Jurkat, Clone E6-1 (cell line): ENCODE measurements at places on chromosomes 16 and 17.

- DNase-seq, result no peak
Measured at GRCh38 chr17:63960430-63960829, 12.3 kb downstream of the SCN4A start.

GRCh38 chr17:8362651-8363332, 13.7 kb downstream of the KRABD2 start:
- no peak for DNase-seq

- DNase-seq, result no peak
Measured at GRCh38 chr17:307741-308507, 44.7 kb downstream of the RPH3AL start.

GRCh38 chr17:75447951-75448856, 8.2 kb upstream of the TMEM94 start:
- DNase-seq, result no peak

DNA sequence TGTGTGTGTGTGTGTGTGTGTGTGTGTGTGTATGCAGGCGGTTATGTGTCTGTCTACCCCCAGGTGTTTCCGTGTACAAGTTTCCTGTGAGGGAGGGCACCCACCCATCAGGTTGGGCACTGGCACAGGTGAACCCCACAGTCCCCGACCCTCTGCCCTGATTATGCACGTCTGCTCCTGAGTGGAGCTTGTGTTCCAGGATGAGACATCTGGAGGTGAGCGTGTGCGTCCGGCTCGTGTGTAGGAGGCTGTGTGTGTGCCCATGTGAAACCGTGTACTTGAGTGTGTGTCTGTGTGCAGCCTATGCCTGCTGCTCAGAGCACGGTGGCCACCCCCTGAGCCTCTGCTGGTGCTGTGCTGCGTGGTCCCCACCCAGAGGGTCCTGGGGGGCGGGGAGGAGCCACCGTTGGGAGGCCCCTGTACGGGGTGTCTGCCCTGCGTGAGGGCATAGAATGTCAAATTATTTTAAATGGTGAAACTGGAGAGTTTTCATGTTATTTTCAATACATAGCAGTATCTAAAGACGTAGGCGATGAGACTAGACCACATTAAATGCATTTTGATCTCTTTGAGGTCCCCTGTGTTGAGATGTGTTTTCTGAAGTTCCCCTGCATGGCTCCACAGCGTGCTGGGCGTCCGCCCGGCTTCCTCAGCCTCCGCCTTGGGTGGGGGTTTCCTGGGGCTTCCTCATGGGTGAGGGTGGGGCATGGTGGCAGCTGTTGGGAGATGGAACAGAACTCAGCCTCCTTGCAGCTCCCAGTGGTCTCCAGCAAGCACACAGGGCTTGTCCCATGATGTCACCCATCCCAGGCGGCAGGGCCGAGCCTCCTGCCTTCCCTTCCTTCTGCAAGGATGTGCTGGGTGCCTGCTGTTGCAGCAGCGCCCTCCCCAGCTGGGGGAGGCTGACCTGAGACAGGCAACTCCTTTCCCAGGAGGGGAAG, 43.4 kb downstream of the KCNJ12 start:
- peak; percentile 78 for DNase-seq

GRCh38 chr17:14859542-14859941, 405.6 kb downstream of the PMP22 start:
- DNase-seq, result no peak

DNA sequence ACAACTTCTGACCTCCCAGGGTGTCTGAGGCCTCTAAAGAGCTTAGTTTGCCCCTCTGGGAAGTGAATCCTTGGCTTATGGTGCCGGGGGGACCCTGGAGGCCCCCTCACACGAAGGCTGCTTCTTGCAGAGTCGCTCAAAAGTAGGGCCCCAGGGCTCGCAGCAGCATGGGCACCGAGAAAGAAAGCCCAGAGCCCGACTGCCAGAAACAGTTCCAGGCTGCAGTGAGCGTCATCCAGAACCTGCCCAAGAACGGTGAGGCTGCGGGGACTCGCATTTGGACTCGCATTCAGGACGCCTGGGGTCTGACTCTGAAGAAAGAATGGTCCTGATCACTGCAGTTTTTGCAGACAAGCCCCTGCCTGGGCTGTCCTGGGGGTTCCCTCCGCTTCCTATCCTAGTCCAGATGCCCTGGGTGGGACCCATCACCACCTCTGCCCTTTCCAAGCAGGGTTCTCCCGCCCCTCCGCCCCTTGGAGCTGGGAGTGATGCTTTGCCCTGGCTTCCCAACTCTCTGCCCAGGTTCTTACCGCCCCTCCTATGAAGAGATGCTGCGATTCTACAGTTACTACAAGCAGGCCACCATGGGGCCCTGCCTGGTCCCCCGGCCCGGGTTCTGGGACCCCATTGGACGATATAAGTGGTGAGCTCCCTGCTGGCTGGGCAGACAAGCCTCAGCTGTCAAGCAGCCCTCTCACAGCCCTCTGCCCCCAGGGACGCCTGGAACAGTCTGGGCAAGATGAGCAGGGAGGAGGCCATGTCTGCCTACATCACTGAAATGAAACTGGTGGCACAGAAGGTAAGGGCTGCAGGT, 698 bp downstream of the ACBD4 start:
- no peak for DNase-seq

GRCh38 chr16:74736531-74737157, 36.0 kb upstream of the MLKL start:
- DNase-seq, result no peak

- DNase-seq, result no peak
Measured at GRCh38 chr17:40600486-40601046, 35.3 kb upstream of the CCR7 start.

DNA sequence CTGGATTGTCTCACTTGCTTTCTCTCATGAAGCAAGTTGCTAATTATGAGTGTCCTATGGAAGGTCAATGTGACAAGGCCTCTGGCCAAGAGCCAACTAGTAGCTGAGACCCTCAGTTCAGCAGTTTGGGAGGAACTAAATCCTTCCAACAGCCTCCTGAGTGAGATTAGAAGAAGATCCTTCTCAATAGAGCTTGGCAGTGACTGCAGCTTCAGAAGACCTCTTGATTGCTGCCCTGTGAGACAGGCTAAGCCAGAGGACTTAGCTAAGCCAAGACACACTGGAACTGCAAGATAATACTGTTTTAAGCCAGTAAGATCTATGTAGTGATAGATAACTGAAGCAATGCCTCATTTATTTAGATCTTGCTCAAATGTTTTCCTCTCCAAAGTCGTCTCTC, 34.3 kb downstream of the PCTP start:
- DNase-seq, result no peak

DNA sequence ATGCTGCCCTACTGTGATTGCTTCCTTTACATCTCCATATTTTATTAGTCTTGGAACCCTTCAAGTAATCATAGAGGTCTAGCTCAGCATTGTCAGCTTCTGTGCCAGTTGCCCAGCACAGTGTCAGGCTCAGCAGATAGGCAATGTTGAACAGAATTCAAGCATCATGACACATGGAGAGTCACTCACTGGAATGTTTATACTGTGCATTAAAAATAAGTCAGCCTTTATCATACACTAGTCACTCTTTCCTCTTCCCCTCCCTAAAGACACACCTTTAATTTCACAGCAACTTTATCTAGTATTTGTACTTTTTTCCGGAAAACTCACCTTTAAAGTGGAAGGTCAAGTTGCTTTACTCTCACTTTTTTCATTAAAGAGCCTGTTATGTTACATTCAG, 253.8 kb upstream of the CDH11 start:
- DNase-seq, result no peak

DNA sequence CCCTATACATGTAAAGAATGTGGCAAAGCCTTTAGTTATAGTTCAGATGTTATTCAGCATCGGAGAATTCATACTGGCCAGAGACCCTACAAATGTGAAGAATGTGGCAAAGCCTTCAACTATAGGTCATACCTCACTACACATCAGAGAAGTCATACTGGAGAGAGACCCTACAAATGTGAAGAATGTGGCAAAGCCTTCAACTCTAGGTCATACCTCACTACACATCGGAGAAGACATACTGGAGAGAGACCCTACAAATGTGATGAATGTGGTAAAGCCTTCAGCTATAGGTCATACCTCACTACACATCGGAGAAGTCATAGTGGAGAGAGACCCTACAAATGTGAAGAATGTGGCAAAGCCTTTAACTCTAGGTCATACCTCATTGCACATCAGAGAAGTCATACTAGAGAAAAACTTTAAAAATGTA, 42.5 kb downstream of the ZNF267 start:
- no peak for DNase-seq

GRCh38 chr17:52143542-52143941, 15.0 kb downstream of the CA10 start:
- DNase-seq, result no peak

- DNase-seq, result peak; percentile 85
Measured at GRCh38 chr16:68287276-68288251, 23.2 kb downstream of the SLC7A6OS start.

GRCh38 chr17:36601303-36602029, at the start of gene MRM1:
Gene MRM1, plus strand, starts transcription at chr17:36601583. Its CDS starts 228 bp downstream, at chr17:36601811.
- DNase-seq, result peak; percentile 73
